Right ventricle myocardium inferior (tissue), 1 donor: ENCODE measurements at places on chromosomes 2 and 18. TPM values are rescaled to one million over a fixed set of nuclear protein-coding genes. Genes with fewer than 3 reads are reported as not detected.
A peak's percentile ranks its signal among the peaks of the same experiment; 100 is the strongest.

GRCh38 chr18:6948281-6949055 lies 169.1 kb downstream of the LAMA1 start:
- DNase-seq: no peak

DNA sequence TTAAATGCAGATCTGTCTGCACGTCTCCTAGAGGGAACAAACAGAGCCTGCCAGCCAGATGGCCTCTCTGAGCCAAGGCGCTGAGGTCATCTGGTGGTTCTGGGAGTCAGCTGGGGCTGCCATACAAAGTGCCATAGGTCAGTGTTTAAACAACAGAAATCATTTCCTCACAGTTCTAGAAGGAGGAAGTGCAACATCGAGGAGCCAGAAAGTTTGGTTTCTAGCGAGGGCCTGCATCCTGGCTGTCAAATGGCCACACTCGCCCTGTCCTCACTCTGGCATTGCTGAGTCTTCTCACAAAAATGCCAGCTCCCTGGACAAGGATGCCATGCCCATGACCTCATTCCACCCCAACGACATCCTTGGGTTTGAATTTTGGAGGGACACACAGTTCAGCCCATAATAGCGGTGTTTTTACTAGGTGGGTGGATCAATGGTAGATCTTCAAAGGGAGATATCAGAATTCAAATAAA lies 59.6 kb downstream of the MYT1L start:
- no peak for DNase-seq

DNA sequence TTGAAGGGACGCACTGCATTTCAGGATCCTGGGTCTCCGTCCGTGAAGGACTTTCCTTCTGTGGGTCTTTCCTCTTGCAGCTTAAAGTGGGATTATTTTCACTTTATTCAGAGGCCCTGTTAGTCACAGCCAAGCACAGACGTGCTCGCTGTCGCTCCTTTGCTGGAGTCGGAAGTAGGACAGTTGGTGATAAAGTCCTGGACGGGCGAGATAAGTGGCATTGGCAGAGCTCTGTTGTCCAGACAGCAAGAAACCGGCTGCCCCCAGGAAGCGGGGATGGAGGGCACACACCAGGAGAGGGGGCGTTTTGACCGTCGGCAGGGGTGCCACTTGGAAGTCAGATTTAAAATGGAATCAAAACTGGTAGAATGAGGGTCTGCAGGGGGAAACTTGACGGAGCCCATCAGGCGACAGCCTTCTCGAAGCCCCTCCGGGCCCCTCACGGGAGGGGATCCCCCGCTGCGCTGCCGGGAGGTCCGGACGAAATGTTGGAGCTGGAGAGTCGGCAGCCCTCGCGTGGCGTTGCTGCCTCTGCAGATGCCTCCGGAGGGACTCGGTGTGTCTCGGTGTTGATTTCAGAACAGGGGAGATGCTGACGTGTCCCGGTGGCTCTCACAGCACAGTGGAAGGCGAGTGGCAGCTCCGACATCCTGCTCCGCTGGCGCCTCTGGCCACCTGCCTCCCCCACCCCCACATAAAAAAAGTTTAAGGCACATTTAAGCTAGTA lies 124.2 kb downstream of the NFATC1 start:
- DNase-seq: no peak

- no peak for DNase-seq
Measured at GRCh38 chr2:100627330-100628300, 64.8 kb downstream of the PDCL3 start.

GRCh38 chr18:69528435-69528834 lies 127.7 kb downstream of the DOK6 start:
- DNase-seq: no peak

DNA sequence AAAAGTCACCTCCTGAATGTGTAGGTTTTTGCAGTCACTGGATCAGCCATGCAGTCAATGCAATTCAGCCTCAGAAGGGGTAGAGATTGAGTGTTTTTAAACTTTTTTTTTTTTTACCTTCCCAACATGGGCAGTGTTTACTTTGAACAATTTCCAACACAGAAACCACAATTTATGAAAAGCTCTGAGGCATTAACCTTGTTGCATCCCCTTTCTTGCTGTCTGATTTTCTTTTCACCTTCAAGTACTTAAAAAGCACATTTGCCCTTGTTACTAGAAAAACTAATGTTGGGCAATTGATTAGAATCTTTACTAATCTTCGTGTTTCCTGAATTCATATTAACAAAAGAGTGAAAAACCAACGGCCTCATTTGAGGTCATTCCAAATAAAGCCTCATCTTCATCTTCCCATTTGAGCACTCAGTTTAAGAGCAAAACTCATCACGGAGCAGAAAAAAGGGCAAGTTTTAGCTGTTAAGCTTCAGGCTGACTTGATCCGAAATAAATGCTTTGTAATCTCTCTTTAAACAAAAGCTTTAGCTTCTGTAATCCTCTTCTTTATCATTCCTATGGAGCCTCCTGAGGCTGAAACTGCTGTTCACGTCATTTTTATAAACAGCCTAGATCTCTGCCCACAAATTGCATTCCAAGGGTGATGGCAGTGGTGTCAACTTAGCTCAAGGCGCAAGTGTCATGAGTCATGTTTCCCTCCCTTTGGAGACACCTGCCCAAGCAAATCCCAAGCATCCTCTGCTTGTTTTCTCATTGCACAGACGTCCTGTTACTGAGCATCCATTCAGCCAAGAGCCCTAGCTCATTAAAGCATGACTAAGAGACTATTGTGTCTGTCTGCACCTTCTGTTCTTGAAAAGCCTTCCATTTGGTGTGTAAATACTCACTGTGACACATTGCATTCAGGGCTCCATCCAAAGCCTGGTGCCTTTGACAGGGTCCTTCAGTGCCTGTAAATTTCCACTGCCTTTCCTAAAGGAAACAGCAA lies 107.7 kb downstream of the HNMT start:
- no peak for DNase-seq

- DNase-seq: no peak
Measured at GRCh38 chr2:18440141-18440661, 120.3 kb downstream of the RDH14 start.

- no peak for DNase-seq
Measured at GRCh38 chr2:63000801-63001200, 49.8 kb upstream of the OTX1 start.

DNA sequence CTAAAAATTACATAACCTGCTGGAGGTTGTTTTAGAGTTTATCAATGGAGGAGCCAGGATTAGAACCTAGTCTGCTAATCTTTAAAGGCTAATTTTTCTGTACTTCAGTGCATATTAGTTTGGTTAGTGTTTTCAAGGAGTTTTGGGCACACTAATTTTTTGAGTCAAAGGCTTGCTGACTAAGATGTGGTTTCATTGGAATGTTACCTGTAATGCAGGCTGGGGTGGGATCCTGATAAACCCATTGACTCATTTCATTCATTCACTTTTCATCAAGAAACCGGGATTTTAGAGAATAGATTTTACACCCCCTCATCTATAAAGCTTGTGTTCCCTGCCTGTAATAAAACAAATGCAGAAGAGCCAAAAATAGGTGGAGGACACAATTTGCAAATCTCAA lies 91.9 kb upstream of the IL1R2 start:
- DNase-seq: no peak

DNA sequence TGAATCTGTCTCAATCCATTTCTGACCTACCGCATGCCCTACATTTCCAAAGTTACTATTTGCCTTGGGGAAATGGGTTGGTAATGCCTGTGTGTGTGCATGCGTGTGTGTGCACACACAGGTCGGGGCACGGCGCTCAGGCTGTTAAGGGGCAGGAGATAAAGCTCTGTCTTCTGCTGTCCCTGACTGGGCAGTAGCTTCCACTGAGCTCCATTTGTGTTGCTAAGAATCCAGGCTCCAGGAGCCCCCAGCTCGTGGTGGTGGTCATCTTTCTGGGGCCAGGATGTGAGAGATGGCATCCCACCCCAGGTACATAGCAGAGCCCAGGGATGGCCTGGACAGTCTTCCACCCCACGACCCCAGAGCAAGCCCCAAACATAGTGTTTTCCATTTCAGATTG lies 66.7 kb upstream of the HS6ST1 start:
- peak; percentile 15 for DNase-seq

DNA sequence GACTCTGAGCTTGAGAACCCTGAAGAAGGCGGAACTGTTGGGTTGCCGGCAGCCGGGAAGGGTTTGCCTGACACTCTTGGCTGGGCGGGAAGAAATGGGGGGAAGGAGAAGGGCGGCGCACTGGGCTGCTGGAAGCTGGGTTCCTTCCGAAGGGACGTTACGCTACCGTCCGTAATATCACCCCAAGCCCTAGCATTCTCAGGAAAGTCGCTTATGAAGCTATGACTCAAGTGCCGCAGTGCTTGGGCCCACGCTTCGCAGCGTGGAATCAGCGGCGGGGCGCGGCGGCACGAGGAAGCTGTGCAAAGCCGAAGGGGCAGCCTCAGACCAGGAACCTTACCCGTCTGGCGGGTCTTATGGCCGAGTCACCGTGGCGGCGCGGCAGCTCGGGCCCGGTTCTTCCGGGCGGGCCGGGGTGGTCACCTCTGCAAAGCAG lies 50.2 kb upstream of the SIGLEC15 start:
- DNase-seq: peak; percentile 79

DNA sequence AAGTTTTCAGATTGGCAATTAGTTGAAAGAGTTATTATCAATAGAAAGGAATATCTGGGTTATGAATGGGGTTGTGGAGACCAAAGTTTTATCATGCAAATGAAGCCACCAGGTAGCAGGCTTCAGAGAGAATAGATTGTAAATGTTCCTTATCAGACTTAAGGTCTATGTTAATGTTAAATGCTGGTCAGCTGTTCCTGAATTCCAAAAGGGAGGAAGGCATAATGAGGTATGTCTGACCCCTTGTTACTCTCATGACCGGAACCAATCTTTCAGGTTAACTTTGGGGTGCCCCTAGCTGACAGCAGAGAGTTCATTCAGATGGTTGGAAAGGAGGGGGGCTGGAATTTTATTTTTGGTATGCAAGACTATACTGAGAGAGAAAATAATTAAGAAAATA lies 47.9 kb downstream of the RIT2 start:
- no peak for DNase-seq

DNA sequence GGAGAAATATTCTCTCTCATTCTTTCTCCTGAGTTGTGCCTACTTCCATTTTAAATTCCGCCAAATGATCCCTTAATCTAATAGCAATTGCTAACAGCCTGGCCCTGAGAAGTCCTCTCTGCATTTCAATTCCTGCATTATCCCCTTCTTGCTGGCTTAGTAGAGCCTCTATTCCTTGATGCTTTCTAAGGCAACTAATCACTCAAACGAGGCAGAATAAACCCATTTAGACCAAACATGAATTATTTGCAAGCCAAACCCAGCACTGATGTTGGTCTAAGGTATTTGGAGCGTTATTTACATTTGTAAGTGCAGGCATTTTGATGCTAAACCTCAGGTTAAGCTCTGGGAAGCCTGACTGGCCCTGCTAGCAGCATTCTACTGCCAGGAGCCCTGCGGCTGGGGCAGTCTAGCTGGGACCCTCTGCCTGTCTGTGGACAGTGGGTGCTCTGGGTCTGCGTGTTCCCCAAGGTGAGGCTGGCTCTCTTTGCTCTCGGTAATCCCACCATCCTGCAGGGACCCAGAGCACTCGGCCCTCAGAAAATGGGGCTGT lies 173.1 kb upstream of the HS6ST1 start:
- DNase-seq: no peak

- no peak for DNase-seq
Measured at GRCh38 chr2:36949845-36950244, 16.5 kb downstream of the STRN start.

DNA sequence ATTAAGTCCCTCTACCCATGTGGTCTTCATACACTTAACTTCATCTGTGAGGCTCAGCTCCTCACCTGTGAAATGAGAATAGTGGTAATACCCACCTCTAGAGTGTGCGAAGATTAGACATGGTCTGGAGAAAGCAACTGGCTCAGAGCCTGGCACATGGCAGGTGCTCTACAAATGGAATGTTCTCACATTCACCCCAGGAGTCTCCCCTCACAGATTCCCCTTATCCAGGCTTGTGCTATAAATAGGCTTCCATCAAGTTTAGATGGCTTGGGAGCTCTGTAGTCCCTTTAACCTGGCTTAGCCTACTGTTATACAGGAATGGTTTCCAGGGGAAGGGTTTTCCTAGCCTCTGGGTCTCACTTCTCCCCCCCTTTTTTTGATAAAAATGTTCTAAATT lies 455.9 kb downstream of the RNF144A start:
- DNase-seq: no peak

GRCh38 chr2:183927406-183928325 lies 670.7 kb upstream of the ZNF804A start:
- DNase-seq: no peak

- DNase-seq: no peak
Measured at GRCh38 chr18:8762968-8763367, 57.6 kb downstream of the MTCL1 start.

- DNase-seq: no peak
Measured at GRCh38 chr2:241555711-241556110, 2.8 kb upstream of the BOK start.

GRCh38 chr2:108588070-108588668 lies 53.9 kb downstream of the LIMS1 start:
- no peak for DNase-seq

- DNase-seq: peak; percentile 33
Measured at GRCh38 chr2:240777456-240778212, 42.4 kb downstream of the KIF1A start.

- DNase-seq: no peak
Measured at GRCh38 chr2:171227066-171227782, 66.5 kb upstream of the TLK1 start.

- no peak for DNase-seq
Measured at GRCh38 chr18:51988277-51988676, 351.7 kb upstream of the DCC start.

GRCh38 chr2:235127931-235128330 lies 176.1 kb downstream of the SH3BP4 start:
- DNase-seq: no peak

- DNase-seq: no peak
Measured at GRCh38 chr2:16271231-16271896, 331.0 kb downstream of the MYCN start.

The POMC gene
- total RNA-seq: 9.1 TPM

The SNORC gene
- 0.46 TPM for total RNA-seq

The DCDC2C gene
- not detected for total RNA-seq

The OLA1 gene
- total RNA-seq: 75.5 TPM

The POTEC gene
- not detected for total RNA-seq

The MYO5B gene
- 0.89 TPM for total RNA-seq

The CRYGD gene
- total RNA-seq: not detected

The PRR30 gene
- not detected for total RNA-seq

The SP100 gene
- total RNA-seq: 50.2 TPM

The CDH20 gene
- total RNA-seq: not detected

The ACOXL gene
- total RNA-seq: not detected

The PAX8 gene
- 0.60 TPM for total RNA-seq

The UBXN4 gene
- 54.9 TPM for total RNA-seq

The ATP6V1C2 gene
- total RNA-seq: 1.9 TPM

The CMPK2 gene
- 3.4 TPM for total RNA-seq

The TTN gene
- 3,032 TPM for total RNA-seq

The MAPK4 gene
- 34.1 TPM for total RNA-seq
